ENCODE measurements at places on chromosomes 11 and 22.

DNA sequence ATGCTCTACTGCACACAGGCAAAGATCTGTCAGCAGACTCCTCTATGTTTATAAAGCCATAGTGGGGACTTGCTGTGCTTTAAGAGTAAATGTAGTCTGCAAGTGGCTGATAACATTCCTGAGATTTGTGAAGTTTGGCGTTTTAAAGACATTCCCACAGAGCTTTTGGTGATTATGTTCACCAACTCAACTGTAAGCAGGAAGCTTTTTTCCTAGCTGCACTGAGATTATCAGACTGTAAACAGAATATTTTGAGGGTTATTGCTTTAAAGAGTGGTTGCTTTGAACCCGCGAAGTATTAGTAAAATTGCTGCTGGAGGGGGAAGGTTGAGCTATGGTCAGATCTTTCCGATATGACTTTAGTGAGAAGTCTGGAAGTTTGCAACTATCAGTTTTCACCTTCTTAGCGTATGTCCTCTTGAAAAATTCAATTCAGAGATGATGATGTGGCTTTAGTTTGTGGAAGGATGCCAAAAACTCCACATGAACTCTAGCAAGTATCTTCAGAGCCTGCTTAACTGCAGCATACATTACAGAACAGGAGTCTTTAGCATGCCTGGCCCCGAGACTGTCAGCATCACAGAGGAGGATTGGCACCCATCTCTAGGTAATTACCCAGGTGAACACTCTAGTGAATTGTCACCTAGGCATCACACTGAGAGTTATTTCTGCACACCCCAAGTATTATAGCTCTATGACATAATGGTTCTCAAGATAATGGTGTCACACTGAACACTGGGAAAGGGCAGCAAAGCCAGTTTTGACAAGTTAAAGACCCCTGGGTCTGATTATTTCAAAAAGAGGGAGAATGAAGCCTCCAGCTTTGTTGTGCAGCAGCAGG is 89.9 kb downstream of the MTNR1B start:
- no peak for DNase-seq

DNA sequence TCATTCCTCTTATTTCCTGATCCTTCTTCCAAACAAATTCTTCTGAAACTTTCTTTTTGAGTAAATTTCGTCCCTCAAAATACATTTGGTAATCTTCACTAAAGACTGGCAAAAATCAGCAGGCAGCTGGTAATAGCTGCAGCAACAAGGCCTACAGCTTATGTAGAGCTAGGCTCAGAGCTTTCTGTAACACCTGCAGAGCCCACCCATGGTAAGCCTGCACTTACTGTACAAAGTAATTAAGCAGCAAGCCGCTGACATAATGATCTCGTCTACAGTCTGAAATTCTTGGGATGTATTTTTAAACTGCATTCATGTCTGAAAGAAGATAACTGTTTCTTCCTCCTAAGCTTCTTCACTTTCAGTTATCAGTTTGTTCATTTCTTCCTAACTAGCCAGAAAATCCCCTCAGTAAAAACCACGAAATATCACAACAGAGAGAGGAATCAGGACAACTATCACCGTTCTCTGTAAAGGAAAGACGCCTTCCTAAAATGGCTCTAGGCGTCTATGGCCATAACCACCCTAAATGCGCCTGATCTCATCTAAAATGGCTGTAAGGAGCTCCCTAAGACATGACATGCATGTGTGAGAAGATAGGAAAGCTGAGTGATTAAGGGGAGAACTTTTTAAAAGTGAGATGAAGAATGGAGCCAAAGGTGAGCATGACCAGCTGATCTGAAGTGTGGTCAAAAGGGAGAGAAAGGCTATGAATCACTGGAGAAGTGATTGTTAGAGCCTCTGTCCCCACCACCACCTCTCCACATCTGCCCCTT is 56.2 kb downstream of the DENND5A start:
- no peak for DNase-seq

GRCh38 chr11:107683807-107684206 is 28.0 kb downstream of the SLN start:
- no peak for DNase-seq

- no peak for DNase-seq
Measured at GRCh38 chr11:24708616-24709015, 211.8 kb downstream of the LUZP2 start.

DNA sequence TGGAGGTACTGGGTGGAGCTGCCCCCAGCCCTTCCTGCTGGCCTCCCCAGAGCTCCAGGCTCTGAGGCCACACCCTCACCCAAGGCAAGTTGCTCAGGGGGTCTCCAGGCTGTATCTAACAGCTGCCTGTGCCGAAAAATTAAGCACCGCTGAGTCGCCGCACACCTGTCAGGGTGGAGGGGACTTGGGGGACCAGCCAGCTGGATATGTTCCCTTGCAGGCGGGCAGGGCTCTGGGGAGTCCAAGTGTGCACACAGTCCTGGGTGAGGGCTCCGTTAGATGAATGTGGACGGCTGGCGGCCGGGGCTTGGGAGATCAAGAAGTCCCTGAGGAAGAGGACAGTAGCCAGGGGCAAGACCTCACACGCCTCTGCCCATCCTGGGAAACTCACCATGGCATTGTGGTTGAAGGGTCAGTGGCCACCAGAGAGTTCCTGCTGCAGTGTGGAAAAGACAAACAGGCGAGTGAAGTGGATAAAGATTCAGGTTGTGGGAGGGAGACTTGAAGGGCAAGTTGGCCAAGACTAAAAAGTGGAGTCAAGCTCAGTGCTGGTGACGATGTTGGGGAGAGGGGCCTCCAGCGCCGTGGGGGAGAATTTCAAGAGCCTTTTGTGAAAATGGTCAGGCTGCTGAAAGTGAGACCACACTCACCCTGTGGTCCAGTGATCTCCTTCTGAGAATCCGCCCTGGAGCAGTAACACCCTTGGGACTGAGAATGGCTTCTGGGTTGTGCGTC is 69.6 kb downstream of the CDKN1C start:
- no peak for DNase-seq

- DNase-seq: no peak
Measured at GRCh38 chr11:76303399-76303798, 77.5 kb downstream of the THAP12 start.
